ENCODE measurements at places on chromosomes 4 and X.

GRCh38 chr4:71184195-71184781, 154.5 kb upstream of the SLC4A4 start:
- DNase-seq = no peak

- DNase-seq = no peak
Measured at GRCh38 chrX:20829665-20830491, 544.3 kb upstream of the CNKSR2 start.

DNA sequence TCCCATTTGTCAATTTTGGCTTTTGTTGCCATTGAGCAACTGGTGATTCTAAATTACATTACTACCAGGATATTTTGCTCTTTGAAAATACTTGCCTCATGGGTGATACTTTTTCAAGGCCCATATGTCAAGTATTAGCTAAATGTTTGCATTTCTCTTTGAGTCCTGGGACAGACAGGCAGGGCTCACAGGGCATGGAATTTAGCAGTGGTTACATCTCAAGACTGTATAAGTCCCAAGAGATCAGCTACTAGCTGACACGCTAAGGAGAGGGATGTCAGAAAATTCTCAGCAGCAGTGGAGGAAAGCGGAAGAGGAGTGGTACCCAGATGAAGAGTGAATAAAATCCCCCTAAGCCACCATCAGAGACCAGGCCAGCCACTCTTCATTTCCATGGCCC, 224.9 kb downstream of the FRMPD4 start:
- no peak for DNase-seq

- DNase-seq = no peak
Measured at GRCh38 chrX:132153166-132153565, 25.3 kb upstream of the FRMD7 start.

- no peak for DNase-seq
Measured at GRCh38 chr4:122602277-122603142, 18.4 kb downstream of the IL21 start.

DNA sequence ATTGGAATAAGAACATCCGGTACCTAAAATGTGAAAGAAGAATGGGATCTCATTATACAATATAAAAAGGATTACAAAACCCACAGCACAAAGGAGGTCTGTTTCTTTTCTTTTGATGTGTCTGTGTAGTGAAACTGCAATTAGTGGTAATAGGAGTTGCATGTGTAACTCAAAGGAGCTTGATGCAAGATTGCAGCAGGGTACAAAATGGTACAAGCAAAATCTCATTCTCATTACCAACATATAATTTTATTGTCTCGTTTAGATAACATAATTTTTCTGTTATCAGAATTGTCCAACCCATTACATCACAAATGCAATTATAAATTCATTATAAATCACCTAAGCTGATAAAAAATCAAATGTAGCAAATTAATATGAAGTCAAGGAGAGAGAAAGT, 47.1 kb upstream of the CCSER1 start:
- no peak for DNase-seq

DNA sequence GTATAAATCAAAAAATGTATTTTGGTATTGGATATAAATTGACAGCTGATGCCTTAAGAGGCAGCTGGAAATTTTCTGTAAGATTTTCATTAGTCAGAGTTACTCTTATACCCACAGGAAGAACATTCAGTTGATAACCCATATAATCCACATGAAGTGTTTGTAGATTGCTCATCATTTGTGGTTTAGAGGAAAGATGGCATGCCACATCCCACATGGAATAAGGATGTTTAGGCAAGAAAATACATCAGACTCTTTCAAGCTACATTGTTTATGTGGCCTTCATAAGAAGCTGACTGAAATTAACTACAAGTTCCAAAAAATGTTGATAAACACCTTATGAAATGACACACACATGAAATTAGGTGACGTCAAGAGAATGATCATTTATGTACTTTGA, 56.6 kb downstream of the AREG start:
- DNase-seq = no peak

DNA sequence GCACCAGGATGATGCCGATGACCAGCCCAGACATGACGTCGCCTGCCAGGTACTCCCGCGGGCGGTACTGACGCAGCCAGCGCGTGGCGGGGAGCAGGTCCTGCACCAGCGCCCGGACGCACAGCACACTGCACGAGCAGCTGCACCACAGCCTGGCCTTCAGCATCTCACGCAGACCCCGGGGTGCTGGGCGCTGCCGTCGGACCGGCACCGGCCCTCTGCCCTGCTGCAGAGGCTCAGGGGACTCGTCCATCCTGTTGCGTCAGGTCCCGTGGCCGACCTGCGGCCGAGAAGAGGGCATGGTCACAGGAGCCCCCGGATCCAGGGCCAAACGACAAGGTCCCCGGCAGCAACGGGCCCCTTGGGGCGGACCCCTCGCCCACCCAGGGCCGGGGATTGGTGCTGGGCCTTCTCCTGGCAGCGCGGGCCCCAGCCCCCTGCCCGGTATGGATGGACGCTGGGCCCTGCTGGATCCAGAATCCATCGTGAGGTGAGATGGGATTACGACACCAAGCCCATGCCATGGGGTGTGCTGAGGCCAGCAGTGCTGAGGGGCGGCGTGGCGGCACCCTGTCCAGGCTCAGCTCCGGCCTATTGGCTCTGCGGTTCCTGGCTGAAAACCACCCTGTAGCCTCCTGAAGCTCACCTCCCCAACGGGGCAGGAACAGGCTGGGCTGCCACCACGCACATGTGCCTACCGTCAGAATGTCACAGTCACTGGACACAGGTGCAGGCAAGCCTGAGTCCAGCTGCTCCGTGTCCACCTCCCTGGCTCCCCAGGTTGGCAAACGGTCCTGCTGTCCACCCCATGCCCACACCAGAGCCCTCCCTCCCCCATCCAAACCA, 1.5 kb downstream of the SLC26A1 start:
- DNase-seq = no peak

GRCh38 chr4:176270669-176271068, 1.6 kb upstream of the ASB5 start:
- no peak for DNase-seq

- DNase-seq = no peak
Measured at GRCh38 chr4:84232309-84233095, 266.6 kb downstream of the NKX6-1 start.

DNA sequence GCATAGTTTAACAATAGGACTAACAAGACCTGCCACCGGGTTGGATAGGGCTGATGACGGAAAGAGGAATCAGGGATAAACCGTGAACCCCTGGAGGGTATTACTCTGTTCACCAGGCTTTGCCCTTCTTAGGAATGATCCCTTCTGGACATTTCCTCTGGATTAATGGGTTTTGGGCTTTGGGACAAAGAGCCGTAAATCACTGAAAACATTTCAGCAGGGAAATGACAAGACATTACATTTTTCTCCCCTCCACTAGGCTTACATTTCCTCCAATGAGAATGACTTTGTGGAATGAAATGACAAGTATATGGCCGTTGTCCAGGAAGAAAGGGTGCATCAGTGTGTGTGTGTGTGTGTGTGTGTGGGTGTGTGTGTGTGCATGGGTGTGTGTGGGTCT, 25.9 kb upstream of the RBPJ start:
- DNase-seq = no peak

Data from omental fat pad (tissue), 4 donors.